ENCODE measurements at places on chromosomes 16 and 17. TPM values are rescaled to one million over a fixed set of nuclear protein-coding genes. Genes with fewer than 3 reads are reported as not detected.
A peak's percentile ranks its signal among the peaks of the same experiment; 100 is the strongest.

- no peak for DNase-seq
Measured at GRCh38 chr16:27566417-27566816, 16.5 kb downstream of the KATNIP start.

DNA sequence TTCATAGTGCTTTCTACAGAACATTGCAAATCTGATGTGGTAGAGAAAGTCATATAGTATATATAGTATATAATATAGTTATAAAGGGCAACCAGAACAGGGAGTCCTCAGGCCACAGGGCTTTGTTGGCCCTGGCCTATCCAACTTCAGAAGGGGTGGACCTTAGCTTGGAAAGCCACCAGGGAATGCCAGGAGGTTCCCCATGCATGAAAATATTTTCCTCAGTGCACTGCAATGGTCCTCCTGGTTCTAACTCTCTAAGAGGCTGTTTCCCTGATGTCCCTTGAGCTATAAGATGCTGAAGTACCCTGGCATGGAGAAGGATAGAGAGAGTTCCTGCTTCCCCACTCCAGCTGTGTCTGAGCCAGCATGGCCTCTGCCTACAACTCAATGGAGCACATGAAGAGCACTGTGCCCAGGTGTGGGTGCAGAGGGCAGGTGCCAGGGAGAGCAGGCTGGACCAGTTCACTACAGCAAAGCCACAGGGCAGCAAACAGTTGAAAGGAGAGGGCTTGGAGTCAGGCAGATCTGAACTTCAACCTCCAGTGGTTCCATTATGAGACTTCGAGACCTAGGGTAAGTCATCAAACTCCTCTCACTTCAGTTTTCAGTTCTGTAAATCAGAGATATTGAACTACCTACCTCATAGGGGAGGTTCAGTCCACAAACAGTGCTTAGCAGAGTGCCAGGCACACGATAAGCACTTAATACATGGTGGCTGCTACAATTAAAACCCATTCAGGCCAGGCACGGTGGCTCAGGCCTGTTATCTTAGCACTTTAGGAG is 183.1 kb downstream of the SALL1 start:
- DNase-seq: no peak

GRCh38 chr16:47731252-47731651 is 270.1 kb downstream of the PHKB start:
- no peak for DNase-seq

DNA sequence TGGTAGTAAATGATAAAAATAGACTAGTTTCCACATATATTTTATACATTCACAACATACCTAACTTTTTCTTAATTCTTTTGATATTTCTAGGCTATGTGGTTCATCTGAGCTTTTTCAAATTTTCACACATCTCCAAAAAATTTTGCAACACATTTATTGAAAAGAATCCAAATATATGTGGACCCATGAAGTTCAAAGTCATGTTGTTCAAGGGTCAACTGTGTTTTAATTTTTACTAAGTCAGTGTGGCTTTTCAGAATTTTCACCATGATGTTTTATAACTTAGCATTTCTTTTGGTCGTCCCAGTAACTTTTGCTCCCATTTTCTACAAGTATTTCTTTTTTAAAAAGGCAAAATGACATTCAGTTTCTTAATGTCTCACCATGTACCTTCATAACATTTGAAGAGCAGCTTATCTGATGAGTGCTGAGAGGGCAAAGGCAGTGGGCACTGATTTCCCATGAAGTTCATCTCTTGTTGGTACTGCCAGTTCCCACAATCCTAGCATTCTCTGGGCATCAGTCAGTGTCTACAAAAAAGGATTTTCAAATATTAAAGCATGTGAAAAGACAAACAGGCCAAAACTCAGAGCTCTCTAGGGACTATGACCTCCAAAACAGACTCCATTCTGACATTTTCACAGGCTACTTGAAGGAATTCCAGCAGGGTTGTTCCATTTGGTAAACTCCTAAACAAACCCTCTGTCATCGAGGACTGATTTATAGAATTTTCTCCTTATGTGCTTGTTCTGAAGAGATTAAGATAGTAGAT is 80.3 kb downstream of the MRTFB start:
- no peak for DNase-seq

- DNase-seq: no peak
Measured at GRCh38 chr17:6392609-6393350, 42.1 kb downstream of the AIPL1 start.

DNA sequence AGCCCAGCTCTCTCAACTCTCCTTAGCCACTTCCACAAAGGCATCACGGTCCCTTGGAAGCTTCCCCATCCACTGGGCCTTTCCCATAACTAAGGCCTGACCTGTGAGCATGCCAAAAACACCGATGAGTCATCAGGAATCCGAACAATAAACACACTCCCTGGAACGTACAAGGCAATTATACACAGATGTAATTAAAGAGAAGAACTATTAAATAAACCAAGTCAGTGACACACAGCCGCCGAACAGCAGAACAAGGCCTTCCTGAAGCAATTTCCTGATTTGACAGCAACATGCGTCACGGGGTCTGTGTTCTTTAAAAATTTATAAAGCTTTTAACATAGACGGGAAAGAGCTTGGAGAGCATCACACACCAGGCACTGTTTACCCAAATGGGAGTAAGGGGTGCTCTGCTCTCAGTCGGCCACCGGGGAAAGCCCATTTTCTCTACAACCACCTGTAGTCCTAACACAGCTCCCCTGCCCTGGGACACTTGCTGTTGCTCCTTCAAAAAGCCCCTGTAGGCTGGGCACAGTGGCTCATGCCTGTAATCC is 29.4 kb downstream of the COG7 start:
- DNase-seq: peak; percentile 84

- no peak for DNase-seq
Measured at GRCh38 chr16:66961065-66961744, at the start of gene CES3. CES3 (plus strand) TSS chr16:66961266; CDS start chr16:66961308, 42 bp downstream.

GRCh38 chr17:43832168-43832975 is 574 bp downstream of the MPP3 start:
- peak; percentile 88 for DNase-seq

SDR42E2 gene
- total RNA-seq: not detected

SLC22A31 gene
- total RNA-seq: 4.5 TPM

DNA sequence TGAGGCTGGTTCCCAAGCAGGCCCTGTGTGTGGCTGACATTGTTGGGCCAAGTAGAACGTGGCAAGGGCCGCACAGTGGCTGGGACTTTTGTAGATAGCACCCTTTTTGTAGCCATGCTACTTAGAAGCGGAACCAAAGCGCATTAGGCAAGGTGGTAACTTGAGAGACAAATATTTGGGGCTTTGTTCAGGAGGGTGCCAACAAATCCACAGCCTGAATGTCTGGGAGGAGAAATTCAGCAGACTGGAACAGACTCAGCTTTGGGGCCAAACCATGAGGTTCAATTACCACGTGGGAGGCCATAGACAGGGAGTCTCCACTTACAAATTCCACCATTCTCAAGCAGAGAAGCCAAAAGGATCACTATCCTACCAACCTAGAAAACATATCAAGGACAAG is 183.7 kb downstream of the RGS9 start:
- DNase-seq: no peak

- peak; percentile 26 for DNase-seq
Measured at GRCh38 chr17:36749493-36749892, 148.1 kb downstream of the MRM1 start.

DNA sequence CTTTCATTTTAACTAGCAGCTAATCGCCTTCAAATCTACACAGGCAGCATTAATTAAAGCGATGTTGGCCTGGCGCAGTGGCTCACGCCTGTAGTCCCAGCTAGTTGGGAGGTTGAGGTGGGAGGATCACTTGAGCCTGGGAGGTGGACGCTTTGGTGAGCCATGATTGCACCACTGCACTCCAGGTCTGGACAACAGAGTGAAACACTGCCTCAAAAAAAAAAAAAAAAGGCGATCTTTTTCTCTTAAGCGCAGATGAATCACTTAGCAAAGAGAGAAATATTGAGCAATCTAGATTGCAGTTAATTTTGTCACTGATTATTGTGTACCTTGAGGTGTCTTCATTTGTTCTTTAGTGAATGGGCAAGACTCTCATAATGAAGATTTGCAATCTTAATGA is 12.4 kb downstream of the SNTB2 start:
- no peak for DNase-seq

DNAH17 gene
- total RNA-seq: not detected

DNA sequence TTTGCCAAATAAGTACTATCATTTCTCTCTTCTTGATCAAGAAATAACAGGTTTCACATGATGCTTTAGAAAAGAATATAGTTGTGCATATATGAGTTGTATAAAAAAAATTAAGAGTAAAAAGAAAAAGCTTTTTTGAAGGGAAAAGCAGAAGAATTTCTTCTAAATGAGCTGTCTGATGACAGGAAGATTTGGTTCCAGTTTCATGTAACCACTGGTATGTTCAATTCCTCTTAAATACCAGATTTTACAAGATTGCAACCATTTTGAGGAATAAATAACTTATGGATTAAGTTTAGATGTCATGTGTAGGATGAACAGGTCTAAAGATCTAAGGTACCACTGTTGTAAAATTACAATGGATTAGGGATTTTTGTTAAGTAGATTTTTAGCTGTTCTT is 45.0 kb downstream of the VMP1 start:
- no peak for DNase-seq

GRCh38 chr17:64020056-64020766 is at the start of gene ICAM2:
ICAM2 (minus strand) TSS chr17:64020633; CDS start chr17:64006691, 13,942 bp downstream.
- DNase-seq: no peak

DNA sequence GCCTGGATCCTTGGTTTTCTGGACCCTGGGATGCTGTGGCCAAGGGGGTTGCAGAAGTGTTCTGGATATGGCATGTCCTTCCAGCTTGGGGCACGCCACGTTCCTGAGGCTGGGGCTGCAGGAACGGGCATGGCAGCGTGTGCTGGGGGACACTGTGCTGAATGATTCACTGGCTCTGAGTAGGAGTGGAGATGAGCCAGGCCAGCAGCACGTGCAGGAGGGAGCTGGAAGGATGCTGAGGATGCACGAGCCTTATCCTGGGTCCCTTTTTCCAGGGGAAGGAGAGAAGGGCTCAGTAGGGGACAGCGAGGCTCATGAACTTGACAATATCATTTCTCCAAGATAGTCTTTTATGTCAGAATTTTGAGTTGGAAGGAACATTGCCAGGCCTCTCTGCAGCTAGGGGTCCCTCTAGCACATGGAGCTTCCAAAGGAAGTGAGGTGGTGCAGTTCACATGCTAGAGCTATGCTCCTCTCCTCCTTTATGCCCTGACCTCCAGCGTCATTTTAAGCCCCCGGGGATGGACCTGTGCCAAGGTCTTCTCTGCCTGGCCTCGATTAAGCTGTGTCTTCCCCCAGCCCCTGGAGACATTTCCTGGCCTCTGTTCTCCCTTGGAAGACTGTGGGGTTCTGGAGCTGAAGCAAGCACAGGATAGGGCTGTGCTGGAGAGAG is 125.9 kb downstream of the OR1D5 start:
- no peak for DNase-seq

DNA sequence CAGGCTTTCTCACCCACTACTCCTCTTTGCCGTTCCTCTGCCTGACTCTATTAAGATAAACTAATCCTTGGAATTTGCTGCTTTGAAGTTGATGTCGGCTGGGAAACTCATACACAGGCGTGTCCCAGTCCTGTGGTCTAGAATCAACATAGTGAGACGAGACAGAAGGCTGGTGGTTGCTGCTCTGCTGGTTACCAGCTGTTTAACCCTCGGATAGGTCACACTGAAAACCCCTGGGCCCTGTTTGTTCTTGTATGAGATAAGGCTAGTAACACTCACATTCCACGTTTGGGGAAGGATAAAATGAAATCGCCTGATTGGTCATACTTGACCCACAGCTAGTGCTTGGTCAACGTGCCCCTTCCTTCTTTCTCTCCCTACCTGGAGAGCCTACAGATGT is 517.0 kb downstream of the CDH13 start:
- DNase-seq: no peak

B3GNT9 gene
- 22.0 TPM for total RNA-seq

HS3ST2 gene
- total RNA-seq: 2.5 TPM

GRCh38 chr16:69618307-69618706 is 52.5 kb downstream of the NFAT5 start:
- no peak for DNase-seq

GRCh38 chr17:15346066-15346595 is 4.7 kb upstream of the TEKT3 start:
- no peak for DNase-seq

All from posterior vena cava (tissue), 2 donors.